ENCODE measurements at places on chromosomes 12 and 14.

GRCh38 chr14:73576391-73576790, 7.4 kb downstream of the ACOT2 start:
- DNase-seq = no peak

GRCh38 chr12:31749024-31749704, 20.3 kb upstream of the AMN1 start:
- peak; percentile 83 for DNase-seq

- DNase-seq = peak; percentile 28
Observed at GRCh38 chr14:60509438-60510253, 700 bp downstream of the SIX6 start.

- no peak for DNase-seq
Observed at GRCh38 chr12:131232036-131232435, 278.3 kb downstream of the ADGRD1 start.

GRCh38 chr12:11228296-11228879, 41.1 kb downstream of the PRB3 start:
- peak; percentile 25 for DNase-seq

- peak; percentile 30 for DNase-seq
Observed at GRCh38 chr14:93548102-93548843, 117.5 kb downstream of the UNC79 start.

DNA sequence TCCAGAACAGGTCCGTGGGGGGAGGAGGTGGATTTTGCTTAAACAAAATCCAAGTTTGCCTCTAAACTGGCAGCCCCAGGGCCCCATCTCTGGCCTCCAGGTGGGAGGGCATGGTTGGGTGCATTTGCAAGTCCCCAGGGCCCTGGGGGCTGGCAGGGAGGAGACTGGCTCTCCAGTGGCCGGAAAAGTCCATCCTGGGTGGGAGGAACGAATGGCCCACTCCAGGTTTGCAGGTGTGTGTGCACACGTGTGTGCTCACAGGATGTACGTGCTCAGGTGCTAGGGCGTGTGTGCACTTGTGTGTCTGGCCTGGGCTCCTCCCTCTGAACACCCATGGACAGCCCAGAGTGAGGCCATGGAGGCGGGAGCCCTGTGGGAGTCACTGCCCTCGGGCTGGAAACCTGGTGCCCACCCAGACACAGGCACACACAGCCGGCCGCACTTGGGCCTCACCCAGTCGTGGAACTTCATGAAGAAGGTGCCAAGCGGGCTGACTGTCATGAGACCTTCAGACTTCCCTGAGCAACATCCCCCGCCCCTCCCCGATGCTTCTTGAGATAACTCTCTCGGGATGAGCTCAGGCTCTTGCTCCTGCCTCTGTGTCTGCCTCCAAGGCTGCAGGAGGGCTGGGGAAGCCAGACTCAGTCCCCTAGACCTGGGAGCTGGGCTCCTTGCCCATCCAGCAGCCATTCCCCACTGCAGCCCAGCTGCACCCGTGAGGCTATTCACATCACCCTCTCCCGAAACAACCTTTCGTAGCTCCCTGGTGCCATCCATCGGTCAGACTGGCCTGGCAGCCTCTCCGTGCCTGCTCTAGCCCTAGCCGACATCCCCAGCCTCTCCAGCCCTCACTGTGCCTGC, 9.4 kb downstream of the AHNAK2 start:
- DNase-seq = no peak

DNA sequence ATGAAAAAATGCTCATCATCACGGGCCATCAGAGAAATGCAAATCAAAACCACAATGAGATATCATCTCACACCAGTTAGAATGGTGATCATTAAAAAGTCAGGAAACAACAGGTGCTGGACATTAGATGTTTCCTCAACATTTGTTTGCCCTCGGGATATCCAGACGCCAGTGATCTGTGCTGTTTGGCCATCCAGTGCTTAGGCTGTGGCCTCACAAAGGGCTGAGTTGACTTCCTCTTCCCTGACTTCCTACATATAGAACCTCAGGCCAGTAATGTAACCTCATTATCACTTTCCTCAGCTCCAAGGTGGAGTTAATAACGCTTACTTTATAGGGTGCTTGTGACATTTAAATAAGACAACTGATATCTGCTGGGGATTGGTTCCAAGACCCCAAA, 51.8 kb downstream of the SLC15A5 start:
- no peak for DNase-seq

DNA sequence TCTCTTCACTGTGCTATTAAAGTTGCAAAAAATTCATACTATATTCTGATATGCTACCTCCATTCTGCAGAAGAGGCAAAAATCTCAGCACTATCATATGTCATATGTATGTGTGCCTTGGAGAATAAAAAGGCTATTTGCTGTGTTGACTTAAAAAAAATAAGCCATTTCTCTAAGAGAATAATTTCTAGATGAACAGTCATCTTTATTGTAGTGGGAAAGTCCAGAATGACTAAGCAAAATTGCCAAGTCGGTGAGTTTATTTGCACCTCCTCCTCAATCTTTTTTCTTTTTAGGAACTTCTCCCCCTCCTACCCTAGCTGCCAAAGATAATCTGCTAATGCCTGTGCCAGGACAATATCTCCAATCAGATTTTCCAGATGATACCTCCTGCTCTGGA, 353.8 kb upstream of the FAR2 start:
- no peak for DNase-seq

- DNase-seq = no peak
Observed at GRCh38 chr14:90305176-90305601, 26.6 kb downstream of the NRDE2 start.

DNA sequence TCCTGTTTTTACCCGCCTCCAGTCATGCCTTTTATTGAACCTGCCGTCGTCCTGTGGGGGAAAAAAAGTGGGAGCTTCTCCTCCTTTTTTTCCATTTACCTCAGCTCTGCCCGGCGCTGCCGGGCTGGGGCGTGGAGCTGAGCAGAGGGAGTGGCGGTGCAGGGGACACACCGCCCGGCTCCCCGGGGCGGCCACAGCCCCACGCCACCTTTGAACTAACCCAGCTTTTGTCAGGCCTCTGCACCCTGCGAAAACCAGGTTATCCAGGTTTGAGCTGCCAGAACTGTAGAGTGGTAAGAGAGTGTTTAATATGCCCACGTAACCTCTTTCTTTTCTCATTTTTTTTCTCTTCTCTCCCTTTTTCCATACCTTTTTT, 161.0 kb upstream of the FKBP4 start:
- DNase-seq = no peak

GRCh38 chr14:52748647-52749292, 18.8 kb downstream of the STYX start:
- DNase-seq = no peak

GRCh38 chr12:48084066-48084465, 21.8 kb downstream of the SENP1 start:
- no peak for DNase-seq

DNA sequence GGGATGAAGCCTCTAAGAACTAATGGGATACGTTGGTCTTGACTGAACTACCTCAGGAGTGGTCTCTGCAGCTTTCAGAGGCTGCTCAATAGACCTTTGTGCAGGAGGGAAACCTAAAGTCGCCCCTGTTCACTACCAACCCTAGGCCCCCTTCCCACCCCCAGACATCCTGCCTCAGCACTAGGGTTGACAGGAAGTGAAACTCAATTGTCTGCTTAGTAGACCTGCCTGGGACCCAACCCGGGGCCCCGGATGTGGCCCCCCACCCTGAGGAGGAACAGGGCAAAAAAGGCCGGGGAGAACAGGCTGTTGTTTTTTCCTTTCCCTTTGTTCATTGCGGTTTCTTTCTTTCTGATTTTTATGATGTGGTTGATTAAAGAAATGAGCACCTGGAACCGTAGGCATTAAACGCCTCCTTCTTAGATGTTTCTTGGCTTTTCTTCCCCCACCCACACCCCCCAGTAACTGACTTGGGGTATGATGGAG, 1.6 kb upstream of the DGKA start:
- peak; percentile 84 for DNase-seq

GRCh38 chr14:52267501-52268278, at the start of gene PTGDR:
PTGDR (plus strand) TSS chr14:52267698; CDS start chr14:52267815, 117 bp downstream.
- DNase-seq = peak; percentile 23
